Colonic mucosa (tissue), 4 donors: ENCODE measurements at places on chromosomes 5 and 9. TPM values are rescaled to one million over a fixed set of nuclear protein-coding genes. Genes with fewer than 3 reads are reported as not detected.
A peak's percentile ranks its signal among the peaks of the same experiment; 100 is the strongest.

DNA sequence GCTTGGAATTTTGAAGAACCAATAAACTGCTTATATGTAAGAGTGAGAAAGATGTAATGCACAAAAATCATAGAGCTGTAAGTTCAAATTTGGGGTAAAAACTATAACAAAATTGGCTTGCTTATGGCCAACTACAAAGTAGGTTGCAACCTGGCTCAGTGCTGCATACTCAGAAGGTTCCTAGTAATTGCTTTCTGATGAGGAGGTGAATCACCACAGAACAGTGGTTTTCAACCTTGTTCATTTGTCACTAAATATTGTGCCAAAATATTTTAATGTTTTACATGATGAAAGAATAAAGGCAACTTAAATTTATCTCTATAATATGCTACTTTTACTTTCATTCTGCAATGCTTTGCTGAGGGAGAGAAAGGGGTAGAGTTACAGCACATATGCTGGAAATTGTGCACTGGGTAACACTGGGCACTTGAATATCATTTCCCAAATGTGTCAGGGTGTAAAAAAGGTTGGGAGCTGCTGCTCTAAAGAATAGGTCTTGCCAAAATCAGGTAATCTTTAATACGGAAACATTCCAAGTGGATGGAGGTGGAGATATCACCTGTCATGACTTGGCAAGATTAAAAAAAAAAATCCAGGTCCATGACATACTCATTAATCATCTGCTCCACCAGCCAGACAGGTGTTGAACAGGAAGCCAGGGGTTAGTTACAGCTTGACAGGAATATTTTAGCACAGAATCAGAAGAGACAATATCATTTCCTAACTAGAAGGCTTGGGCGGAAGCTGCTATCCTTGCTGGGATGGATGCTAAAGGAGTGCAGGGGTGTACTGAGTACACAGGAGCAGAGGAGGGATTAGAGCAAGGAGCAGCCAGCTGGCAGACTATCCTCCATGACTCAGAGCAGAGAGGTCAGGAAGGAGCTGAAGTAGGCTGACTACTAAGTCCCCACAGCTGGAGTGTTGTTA, 34.6 kb upstream of the CCL21 start:
- peak; percentile 22 for DNase-seq
- H3K36me3 ChIP-seq: no peaks in the 10 kb centered on the region
- H3K27ac ChIP-seq: no peak overlapping the region
- H3K27me3 ChIP-seq: no peaks in the 10 kb centered on the region
- no peak overlapping the region for H3K4me3 ChIP-seq

GRCh38 chr9:106637486-106637885, 225.5 kb upstream of the ZNF462 start:
- H3K4me1 ChIP-seq: no peaks in the 10 kb centered on the region
- H3K27ac ChIP-seq: no peak overlapping the region
- no peak overlapping the region for H3K4me3 ChIP-seq
- no peak for DNase-seq
- no peaks in the 10 kb centered on the region for H3K36me3 ChIP-seq

GRCh38 chr5:74325866-74326265, 314.7 kb downstream of the ENC1 start:
- DNase-seq: no peak
- H3K27me3 ChIP-seq: no peaks in the 10 kb centered on the region
- H3K27ac ChIP-seq: no peak overlapping the region
- no peaks in the 10 kb centered on the region for H3K4me1 ChIP-seq

DNA sequence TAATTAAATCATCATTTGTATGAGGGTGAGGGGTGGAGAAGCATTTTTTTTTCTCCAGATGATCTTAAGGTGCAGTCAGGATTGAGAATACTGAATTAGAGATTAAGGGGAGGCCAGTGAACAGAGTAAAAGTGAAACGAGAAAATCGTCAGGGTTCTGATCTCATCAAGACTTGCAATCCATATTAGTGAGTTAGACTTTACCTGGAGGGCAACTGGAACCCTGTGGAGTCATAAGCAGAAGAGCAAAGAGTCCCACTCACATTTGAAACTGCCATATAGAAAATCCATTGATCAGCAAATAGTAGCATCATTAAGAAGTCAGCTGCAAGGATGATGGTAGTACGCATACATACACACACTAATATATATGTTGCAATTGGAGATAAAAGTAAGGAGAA, 466.2 kb upstream of the PAPPA start:
- DNase-seq: no peak
- H3K36me3 ChIP-seq: no peaks in the 10 kb centered on the region
- no peaks in the 10 kb centered on the region for H3K27me3 ChIP-seq

DNA sequence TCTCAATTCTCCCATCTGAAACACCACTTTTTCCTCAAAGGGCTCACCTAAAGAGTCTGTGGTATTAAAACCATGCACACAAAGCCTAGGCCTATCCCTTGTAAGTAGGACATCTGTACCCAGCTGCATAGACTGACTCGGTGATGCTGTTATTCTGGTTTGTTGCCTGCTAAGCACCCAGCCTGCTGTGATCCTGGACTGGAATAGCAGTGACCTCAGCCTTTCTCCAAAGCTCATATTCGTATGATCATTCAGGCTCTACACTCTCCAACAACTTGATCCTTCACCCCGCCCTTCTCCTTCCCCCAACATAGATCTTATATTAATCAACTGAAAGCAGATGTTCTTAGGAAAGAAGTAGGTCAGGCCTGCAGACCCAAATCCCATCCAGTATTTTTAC, 81.4 kb upstream of the WWC1 start:
- DNase-seq: no peak
- H3K4me3 ChIP-seq: no peak overlapping the region
- no peaks in the 10 kb centered on the region for H3K4me1 ChIP-seq
- no peaks in the 10 kb centered on the region for H3K27me3 ChIP-seq
- H3K27ac ChIP-seq: no peak overlapping the region

DNA sequence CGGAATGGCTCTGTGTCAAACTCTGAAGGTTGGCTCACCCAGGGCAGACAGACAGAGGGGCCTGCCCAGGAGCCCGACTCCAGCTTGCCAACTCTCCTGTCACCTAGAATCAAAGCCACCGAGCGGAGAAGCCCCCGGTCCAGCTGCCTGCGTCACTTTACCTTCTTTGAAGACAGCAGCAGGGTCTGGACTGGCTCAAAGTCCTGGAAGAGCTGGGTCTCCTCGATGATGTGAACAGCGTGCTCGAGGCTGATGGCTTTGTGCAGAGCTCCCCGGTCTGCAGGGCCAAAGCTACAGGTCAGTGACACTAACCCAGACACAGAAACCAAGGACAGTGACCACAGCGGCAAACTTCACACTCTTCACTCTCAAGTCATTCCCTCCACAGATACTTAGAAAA, 67.9 kb downstream of the SECISBP2 start:
- H3K4me3 ChIP-seq: no peak overlapping the region
- H3K4me1 ChIP-seq: no peaks in the 10 kb centered on the region
- H3K36me3 ChIP-seq: no peaks in the 10 kb centered on the region
- H3K27ac ChIP-seq: no peak overlapping the region

The C5orf58 gene
- not detected for total RNA-seq

The DENND1A gene
- 39.9 TPM for total RNA-seq

The SH2D3C gene
- 3.5 TPM for total RNA-seq
